ENCODE measurements at places on chromosomes 5 and 9.
A peak's percentile ranks its signal among the peaks of the same experiment; 100 is the strongest.

- no peak for DNase-seq
Measured at GRCh38 chr9:137229903-137230704, 597 bp upstream of the SLC34A3 start.

- peak; percentile 14 for DNase-seq
Measured at GRCh38 chr9:134267881-134268724, 58.2 kb upstream of the RXRA start.

DNA sequence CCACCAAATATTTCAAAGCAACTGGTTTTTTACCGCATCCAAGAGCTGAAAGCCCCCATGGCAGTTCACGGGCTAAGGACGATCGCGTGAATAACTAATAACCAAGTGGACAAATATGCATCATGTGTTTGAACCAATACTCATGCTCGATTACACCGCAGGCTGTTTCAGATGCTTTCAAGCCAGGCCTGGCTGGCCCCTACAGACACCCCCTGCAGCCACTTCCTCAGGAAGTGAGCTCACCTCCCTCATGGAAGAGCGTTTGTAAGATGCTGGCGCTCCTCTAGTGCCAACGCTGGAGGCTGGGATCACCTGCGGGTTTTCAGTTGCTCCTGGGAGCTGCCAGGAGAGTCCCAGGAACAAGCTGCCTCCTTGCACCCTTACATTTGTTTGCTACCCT is 53.9 kb upstream of the PTCH1 start:
- DNase-seq: no peak

DNA sequence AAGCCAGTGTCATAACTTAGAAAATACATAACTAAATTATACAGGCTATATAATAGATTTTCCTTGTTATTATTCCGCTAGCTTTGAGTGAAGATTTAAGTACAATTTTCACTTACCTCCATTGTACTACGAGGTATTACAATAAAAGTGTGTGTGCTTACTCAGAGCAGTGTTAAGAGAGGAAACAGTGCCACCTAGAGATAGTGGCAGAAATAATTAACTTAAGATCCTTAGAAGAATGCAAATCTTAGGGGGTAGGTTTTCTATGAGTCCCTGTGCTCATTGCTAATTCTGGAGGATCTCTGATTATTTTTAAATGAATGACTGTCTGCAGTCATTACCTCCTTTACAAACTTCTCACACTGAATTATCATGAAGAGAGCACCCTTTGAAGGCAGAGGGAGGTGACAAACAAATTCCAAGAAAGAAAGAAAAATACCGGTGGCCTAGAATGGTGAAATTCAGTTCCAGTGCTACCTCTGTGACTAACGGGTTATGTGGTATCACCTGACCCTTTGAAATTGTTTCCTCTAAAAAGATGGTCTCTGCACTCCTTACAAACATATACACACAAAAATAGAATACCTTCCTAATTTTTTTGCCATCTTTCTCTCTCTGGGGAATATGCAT is 379.8 kb downstream of the TRIM36 start:
- DNase-seq: no peak

DNA sequence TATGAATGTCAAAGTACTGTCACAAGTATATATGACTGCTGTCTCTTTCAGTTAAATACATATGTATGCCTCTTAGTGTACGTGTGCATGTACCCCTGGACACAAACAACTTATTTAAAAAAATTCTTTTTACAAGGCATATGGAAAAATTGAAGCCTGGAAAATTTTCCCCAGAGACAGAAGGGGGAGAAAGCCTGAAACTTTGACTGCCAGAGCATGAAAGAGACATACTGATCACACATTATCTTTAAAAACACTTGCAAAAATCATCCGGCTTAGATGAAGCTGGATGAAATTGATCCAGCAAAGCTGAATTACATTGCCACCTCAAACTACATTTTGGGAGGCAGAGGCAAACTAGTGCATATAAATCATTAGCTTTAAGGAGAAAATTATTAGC is 88.0 kb upstream of the NFIB start:
- no peak for DNase-seq

DNA sequence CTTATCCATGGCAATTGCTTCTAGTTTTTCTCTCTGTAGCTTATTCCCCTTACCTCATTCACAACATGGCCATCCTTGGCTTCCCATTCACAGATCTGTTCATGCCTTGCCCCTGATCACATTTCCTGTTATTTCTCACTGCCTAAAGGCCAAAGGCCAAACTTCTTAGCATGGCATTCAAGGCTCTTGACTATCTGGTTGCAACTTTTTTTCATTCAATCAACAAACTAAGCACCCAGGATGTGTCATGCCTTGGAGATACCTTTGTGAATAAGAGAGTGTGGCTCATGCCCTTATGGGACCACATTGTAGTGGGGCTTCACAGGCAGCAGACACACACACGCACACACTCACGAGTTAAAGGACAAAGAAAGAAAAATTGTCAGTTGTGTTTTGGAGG is 27.6 kb downstream of the FGF1 start:
- DNase-seq: no peak

GRCh38 chr9:86222667-86223066 is 36.8 kb downstream of the C9orf153 start:
- DNase-seq: no peak

- DNase-seq: no peak
Measured at GRCh38 chr9:135890190-135891026, 16.9 kb downstream of the CAMSAP1 start.

GRCh38 chr9:7790022-7790818 is 9.4 kb downstream of the DMAC1 start:
- DNase-seq: no peak

DNA sequence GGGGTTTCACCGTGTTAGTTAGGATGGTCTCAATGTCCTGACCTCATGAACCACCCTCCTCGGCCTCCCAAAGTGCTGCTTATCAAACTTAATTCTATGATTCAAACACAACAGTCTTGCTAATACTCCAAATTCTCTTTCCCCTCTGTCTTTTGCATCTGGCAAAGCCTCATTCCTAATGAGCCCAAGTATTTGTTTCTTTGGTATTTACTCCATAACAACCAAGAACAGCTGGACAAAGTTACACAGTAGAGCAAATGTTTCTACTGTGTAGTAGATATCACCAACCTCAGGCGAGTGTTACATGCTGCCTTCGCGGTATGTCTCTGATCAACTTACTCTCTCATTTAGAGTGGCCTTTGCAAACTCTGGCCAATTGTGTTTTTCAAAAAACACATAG is 195.8 kb upstream of the KCNN2 start:
- no peak for DNase-seq

DNA sequence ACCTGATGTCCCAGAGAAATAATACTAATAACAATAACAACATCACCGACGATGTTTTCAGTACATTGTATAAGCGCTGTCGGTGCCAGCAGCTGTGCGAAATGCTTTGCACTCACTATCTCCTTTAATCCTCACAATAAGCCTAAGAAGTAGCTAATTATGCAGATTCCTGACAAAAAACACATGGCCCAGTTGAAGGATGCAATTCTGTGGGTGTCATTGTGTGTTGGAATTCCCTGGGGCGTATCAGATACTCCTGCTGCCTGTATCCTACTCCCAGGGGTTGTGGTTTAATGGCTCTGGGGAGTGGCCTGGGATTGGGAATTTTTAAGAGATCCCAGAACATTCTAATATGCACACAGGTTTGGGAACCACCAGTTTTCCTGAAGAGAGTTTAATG is 154.0 kb downstream of the RGS3 start:
- DNase-seq: no peak

GRCh38 chr9:85115473-85115872 is 445.9 kb downstream of the NTRK2 start:
- DNase-seq: no peak

All from pancreas (tissue), 10 donors.